ENCODE measurements at places on chromosomes 7 and 10. TPM values are rescaled to one million over a fixed set of nuclear protein-coding genes. Genes with fewer than 3 reads are reported as not detected.

GRCh38 chr10:31578951-31579350 lies 259.9 kb downstream of the ZEB1 start:
- DNase-seq = no peak
- H3K4me1 ChIP-seq = peaks cover 26% of the 10 kb centered on the region
- H3K27ac ChIP-seq = no peak overlapping the region
- H3K4me3 ChIP-seq = no peak overlapping the region
- H3K27me3 ChIP-seq = no peaks in the 10 kb centered on the region

DNA sequence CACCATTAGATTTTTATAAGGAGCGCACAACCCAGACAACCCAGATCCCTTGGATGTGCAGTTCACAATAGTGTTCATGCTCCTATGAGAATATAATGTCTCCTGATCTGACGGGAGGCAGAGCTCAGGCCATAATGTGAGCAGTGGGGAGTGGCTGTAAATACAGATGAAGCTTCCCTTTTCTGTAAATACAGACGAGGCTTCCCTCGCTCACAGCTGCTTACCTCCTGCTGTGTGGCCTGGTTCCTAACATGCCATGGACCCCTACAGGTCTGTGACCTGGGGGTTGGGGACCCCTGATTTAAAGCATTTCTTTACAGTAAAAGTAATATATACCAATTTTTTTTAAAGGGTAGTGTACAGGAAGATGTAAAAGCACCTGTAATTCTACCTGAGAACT lies 33.2 kb downstream of the HELLS start:
- H3K4me1 ChIP-seq = no peaks in the 10 kb centered on the region
- no peaks in the 10 kb centered on the region for H3K36me3 ChIP-seq
- DNase-seq = no peak
- no peaks in the 10 kb centered on the region for H3K27me3 ChIP-seq
- no peak overlapping the region for H3K4me3 ChIP-seq

DNA sequence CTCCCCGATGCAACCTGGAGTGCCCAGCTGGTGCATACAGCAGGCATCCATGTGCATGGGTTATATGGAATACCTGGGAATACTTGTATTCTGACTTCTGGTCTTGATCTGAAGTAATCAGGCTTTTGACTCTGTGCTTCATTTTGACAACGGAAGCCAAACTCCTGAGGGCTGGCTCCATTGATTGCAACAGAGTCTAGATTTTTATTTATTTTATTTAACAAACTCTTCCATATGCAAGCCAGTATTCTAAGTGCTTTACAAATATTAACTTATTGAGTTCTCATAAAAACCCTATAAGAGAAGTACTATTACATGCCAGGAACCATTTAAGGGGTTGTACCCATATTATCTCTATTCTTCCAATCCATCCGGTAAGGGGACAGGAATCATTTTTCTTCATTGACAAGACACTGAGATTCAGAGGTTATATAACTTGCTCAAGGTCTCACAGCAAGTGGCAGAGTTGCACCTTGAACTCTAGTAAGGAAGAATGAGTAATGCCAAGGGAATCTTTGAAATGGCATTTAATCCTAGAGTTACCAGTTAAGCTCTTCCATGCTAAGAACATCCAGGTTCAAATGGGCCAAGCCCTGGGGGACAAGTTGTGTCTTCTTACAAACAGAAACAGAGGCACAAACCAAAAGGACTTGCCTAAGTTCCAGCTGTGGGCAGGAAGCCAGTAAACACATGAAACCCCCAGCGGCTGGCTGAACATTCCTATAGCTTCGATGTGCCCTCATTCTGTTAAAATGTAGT lies 241.0 kb downstream of the WDR11 start:
- DNase-seq = no peak
- no peaks in the 10 kb centered on the region for H3K36me3 ChIP-seq
- no peaks in the 10 kb centered on the region for H3K27me3 ChIP-seq
- H3K27ac ChIP-seq = no peak overlapping the region

- DNase-seq = no peak
- H3K4me1 ChIP-seq = peaks cover 34% of the 10 kb centered on the region
- H3K36me3 ChIP-seq = no peaks in the 10 kb centered on the region
- no peak overlapping the region for H3K4me3 ChIP-seq
- no peak overlapping the region for H3K27ac ChIP-seq
Observed at GRCh38 chr10:35495521-35496119, 109.5 kb upstream of the GJD4 start.

GRCh38 chr10:49441488-49442476 lies 45.9 kb upstream of the DRGX start:
- H3K27me3 ChIP-seq = peaks cover 9% of the 10 kb centered on the region
- H3K27ac ChIP-seq = no peak overlapping the region
- no peaks in the 10 kb centered on the region for H3K4me1 ChIP-seq
- H3K4me3 ChIP-seq = no peak overlapping the region
- DNase-seq = no peak
- no peaks in the 10 kb centered on the region for H3K36me3 ChIP-seq

ITGA8 gene
- 113 TPM for total RNA-seq

Data from esophagus muscularis mucosa (tissue), 4 donors.